H4 (cell line): ENCODE measurements at places on chromosomes 6 and 20. TPM values are rescaled to one million over a fixed set of nuclear protein-coding genes. Genes with fewer than 3 reads are reported as not detected.

The MMP24 gene
- 0.33 and 0.68 TPM in 2 replicates for total RNA-seq

The MOG gene
- total RNA-seq = not detected in 2 replicates

The SLC35F1 gene
- 0.15 and 0.18 TPM in 2 replicates for total RNA-seq

The ZNF391 gene
- total RNA-seq = 0.37 and 0.91 TPM in 2 replicates

The TSPO2 gene
- total RNA-seq = not detected in 2 replicates

DNA sequence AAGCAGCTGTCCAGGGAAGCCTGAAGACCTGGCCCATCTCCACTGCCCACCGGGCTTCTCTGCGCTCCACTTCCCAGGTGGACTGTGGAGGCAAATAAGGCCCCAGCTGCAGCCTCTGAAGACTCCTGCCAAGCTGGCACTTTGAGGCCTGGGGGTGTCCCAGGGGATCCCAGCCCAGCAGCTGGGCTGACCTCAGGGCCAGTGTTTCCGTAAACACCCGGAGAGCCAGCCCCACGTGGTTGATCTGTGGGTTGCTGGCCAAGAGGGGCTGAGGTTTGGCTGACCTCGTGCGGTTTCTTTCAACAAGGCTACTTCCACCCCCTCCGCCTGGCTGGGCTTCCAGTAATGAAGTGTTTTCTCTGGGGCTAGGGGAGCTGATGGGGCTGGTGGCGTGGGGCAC is 12.4 kb upstream of the CCN5 start:
- DNase-seq = peak; percentile 88

- DNase-seq = no peak
Measured at GRCh38 chr6:138099832-138100231, 7.4 kb downstream of the PERP start.

DNA sequence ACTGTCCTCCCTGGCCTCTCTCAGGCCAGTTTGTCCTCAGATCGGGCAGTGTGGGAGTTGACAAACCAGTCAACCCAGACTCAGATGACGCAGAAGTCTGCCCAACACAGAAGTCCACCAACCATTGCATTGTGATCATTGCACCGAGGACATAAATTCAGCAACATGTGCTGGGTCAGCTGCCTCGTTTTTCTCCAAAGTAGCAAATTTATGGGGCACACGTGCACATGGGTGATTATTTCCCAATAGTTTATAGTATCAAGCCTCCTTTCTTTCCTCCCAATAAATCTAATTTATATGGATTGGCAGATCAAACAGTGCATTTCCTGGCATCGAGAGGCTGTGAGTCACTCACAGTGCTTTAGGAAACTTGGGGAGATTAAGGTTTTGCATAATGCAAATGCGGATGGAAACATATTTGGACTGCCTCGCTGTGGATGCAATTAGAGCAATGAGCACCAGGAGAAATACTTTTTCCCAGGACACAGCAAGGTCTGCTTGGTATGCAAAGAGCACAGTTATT is 413.7 kb upstream of the SULF2 start:
- no peak for DNase-seq

- DNase-seq = no peak
Measured at GRCh38 chr6:97701801-97702200, 418.8 kb upstream of the MMS22L start.

DNA sequence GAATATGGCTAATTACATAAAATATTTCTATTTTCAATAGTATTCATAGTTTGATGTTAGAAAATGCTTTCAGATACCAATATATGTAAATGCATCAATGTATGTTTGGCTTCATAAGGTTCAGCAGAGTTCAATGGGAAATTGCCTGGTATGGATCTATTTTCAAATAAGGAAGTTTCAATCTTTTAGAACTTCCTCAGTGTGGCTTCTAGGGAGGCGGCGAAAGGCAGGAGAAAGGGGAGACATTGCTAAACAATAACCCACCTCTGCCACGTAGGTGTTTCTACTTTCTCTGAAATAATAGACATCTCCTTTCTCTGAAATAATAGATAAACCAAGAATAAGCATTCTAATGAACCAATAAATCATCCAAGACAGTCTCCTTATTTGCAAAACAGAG is 237.7 kb upstream of the RAB32 start:
- no peak for DNase-seq

GRCh38 chr6:33722103-33722623 is 10.7 kb upstream of the UQCC2 start:
- DNase-seq = no peak

GRCh38 chr6:35343835-35344550 is 1.6 kb downstream of the PPARD start:
- no peak for DNase-seq

GRCh38 chr6:133376743-133377142 is 135.6 kb downstream of the EYA4 start:
- DNase-seq = no peak

DNA sequence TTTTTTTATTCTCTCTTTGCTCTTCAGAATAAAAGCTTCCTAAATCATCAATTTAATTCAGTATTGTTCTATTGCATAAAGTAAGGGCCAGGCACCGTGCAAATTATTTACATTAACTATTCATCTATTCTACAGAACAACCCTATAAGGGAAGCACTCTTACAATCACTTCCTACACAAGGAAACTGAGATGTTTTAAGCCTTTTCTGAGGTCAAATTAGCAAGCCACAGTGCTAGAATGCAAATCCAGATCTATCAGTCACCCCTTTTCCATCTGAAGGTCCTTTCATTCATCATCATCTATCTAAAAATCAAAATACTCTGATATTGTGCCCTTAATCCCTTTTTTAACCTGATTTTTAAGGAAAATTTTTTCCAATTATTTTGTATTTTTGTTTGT is 31.2 kb downstream of the FRK start:
- no peak for DNase-seq

- DNase-seq = no peak
Measured at GRCh38 chr6:74969591-74970267, 236.1 kb downstream of the COL12A1 start.
